Breast epithelium (tissue), 4 donors: ENCODE measurements at places on chromosomes 7 and 10. TPM values are rescaled to one million over a fixed set of nuclear protein-coding genes. Genes with fewer than 3 reads are reported as not detected.

Gene SSC4D
- 1.9 TPM for total RNA-seq

Gene IFIT5
- 16.0 TPM for total RNA-seq

Gene HTR7
- total RNA-seq = 1.8 TPM

Gene RALA
- 16.7 TPM for total RNA-seq

Gene GJD4
- not detected for total RNA-seq

Gene CPA2
- not detected for total RNA-seq

Gene TMEM225B
- 1.0 TPM for total RNA-seq

Gene MRLN
- not detected for total RNA-seq

Gene SLC13A1
- total RNA-seq = not detected

Gene VWDE
- 17.0 TPM for total RNA-seq

Gene LIPM
- not detected for total RNA-seq

Gene HIP1
- total RNA-seq = 20.6 TPM

Gene NME8
- total RNA-seq = not detected

Gene DGKB
- 0.33 TPM for total RNA-seq

Gene PRLHR
- total RNA-seq = not detected

Gene GPRIN2
- total RNA-seq = 5.9 TPM

Gene GRM8
- not detected for total RNA-seq

Gene ASZ1
- total RNA-seq = not detected

Gene CRTAC1
- 4.7 TPM for total RNA-seq

Gene SYT15B
- total RNA-seq = 0.73 TPM

Gene TRIM50
- total RNA-seq = not detected

Gene NPY4R2
- total RNA-seq = not detected

Gene SPAG6
- not detected for total RNA-seq

Gene SHLD2
- 35.7 TPM for total RNA-seq

Gene TRIM56
- 19.9 TPM for total RNA-seq

Gene TEX47
- total RNA-seq = not detected

Gene CHRM2
- total RNA-seq = not detected

Gene AGR2
- total RNA-seq = 156 TPM

Gene RNF148
- total RNA-seq = 10.7 TPM

Gene TACR2
- total RNA-seq = 3.2 TPM

Gene COX19
- total RNA-seq = 17.3 TPM

Gene ZNF365
- total RNA-seq = 1.8 TPM

Gene IKZF1
- 21.4 TPM for total RNA-seq

Gene IFIT1B
- total RNA-seq = not detected

Gene MBL2
- not detected for total RNA-seq

Gene HYAL4
- total RNA-seq = 0.15 TPM

Gene CLDN12
- total RNA-seq = 43.3 TPM

Gene BLNK
- total RNA-seq = 2.9 TPM

Gene CLCN1
- 0.29 TPM for total RNA-seq

Gene ECD
- total RNA-seq = 39.3 TPM

Gene CADPS2
- total RNA-seq = 66.5 TPM

Gene FUOM
- 31.2 TPM for total RNA-seq

Gene LRIT1
- total RNA-seq = not detected

Gene STEAP4
- 49.3 TPM for total RNA-seq

Gene GRID1
- total RNA-seq = 5.9 TPM

Gene C10orf53
- not detected for total RNA-seq

Gene SNX10
- 18.1 TPM for total RNA-seq

Gene BICC1
- 35.5 TPM for total RNA-seq

Gene CDK6
- 12.8 TPM for total RNA-seq

Gene WEE2
- total RNA-seq = not detected
